Mesothelial cell of epicardium (in vitro differentiated cells): ENCODE measurements at places on chromosomes 4 and X. TPM values are rescaled to one million over a fixed set of nuclear protein-coding genes. Genes with fewer than 3 reads are reported as not detected.
A peak's percentile ranks its signal among the peaks of the same experiment; 100 is the strongest.

- peaks cover 4% of the 10 kb centered on the region for H3K36me3 ChIP-seq
- no peaks in the 10 kb centered on the region for H3K27me3 ChIP-seq
- peaks cover 11% of the 10 kb centered on the region for H3K4me1 ChIP-seq
- no peak for DNase-seq
These were observed 430.0 kb downstream of the INPP4B start for GRCh38 chr4:142416121-142416520.

GRCh38 chr4:41466249-41466648 lies 71.7 kb upstream of the LIMCH1 start:
- peaks cover 31% of the 10 kb centered on the region for H3K4me1 ChIP-seq
- peak overlapping the region; percentile 31 for H3K27ac ChIP-seq
- H3K27me3 ChIP-seq, result no peaks in the 10 kb centered on the region

DNA sequence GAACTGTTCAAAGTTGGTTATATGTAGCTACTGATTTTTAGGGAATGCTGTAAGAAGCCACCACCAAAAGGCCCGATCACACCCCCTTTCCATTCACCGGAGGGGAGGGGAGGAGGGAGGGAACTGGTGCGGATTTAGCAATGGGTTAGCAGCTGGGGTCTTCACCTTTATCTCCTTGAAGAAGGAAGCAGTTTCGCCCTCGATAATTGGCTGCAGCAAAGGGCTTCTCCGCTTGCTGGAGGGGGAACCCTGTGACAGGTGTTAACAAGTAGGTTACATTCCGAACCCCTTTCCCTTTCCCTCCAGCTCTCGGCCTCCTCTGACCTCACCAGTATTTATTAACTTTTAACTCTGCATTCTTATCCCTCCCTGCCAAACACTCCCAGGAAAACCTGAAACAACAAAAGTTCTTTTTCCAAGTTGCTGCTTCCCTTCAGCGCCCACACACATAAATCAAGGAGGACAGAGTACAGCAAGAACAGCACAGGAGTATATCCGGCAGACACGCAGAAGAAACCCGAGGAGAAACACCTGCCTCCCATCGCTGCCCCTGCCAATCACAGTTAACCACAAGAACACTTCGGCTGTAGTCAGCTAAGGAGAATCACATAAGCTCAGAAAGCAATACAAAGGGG lies 39.8 kb upstream of the NAP1L5 start:
- peak; percentile 45 for DNase-seq
- H3K36me3 ChIP-seq, result peaks cover 45% of the 10 kb centered on the region
- H3K27ac ChIP-seq, result peak overlapping the region; percentile 73
- no peak overlapping the region for H3K4me3 ChIP-seq
- peaks cover 22% of the 10 kb centered on the region for H3K4me1 ChIP-seq

DNA sequence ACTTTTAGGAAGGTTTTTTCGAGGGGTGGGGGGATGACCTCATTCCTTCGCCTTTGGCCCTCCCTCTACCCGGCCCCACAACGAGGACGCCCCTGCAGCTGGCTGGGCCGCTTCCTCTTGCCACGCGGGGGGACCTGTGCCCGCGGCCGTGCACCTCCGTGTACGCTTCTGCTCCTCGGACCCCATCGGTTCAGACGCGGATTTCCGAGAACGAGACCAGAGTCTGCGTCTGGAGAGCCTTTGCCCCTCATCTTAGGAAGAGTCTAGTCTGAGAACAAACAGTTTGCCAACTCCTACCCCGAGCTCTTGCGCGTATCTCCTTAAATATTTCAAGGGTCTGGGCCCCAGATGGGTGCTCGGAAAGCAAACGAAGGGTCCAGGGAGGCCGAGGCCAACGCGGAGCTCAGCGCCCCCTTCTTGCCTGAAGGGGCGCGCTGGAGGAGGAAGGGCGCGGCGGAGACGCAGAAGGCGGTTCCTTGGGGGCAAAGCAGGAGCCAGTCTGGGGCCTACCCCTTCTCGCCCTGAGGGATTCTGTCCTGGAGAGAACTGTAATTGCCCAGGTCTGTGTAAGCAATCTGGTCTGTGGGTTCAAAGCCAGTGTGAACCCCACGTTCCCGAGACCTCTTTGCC lies 3.9 kb upstream of the SFRP2 start:
- peak overlapping the region; percentile 64 for H3K4me3 ChIP-seq
- H3K36me3 ChIP-seq, result no peaks in the 10 kb centered on the region
- no peak for DNase-seq
- H3K27ac ChIP-seq, result no peak overlapping the region
- H3K27me3 ChIP-seq, result peaks cover 98% of the 10 kb centered on the region

GRCh38 chrX:50705042-50705441 lies 109.0 kb downstream of the SHROOM4 start:
- H3K4me1 ChIP-seq, result peaks cover 60% of the 10 kb centered on the region
- no peaks in the 10 kb centered on the region for H3K27me3 ChIP-seq
- no peak for DNase-seq
- no peaks in the 10 kb centered on the region for H3K36me3 ChIP-seq
- no peak overlapping the region for H3K4me3 ChIP-seq
- H3K27ac ChIP-seq, result peak overlapping the region; percentile 65

DNA sequence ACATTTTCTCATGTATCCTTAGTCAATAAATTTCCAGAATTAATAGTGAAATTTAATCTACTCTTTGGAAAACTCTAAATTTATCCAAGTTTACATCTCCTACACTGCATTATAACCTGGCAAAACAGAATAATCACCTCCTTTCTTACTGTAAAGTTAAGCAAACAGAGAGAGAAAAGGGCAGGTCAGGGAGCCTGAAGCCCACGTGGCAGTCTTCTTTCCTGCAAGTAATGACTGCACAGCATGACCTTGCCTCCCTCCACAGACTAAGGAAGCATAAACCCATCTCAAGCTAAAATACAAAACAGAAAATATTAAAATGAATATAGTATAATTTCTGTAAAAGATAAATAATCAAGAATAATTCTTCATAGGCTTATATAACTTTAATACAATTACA lies 1153.0 kb downstream of the C4orf33 start:
- H3K36me3 ChIP-seq, result no peaks in the 10 kb centered on the region
- no peak overlapping the region for H3K4me3 ChIP-seq
- no peak overlapping the region for H3K27ac ChIP-seq
- H3K27me3 ChIP-seq, result peaks cover 1% of the 10 kb centered on the region
- H3K4me1 ChIP-seq, result peaks cover 9% of the 10 kb centered on the region

- peaks cover 47% of the 10 kb centered on the region for H3K4me1 ChIP-seq
- no peak overlapping the region for H3K27ac ChIP-seq
- H3K4me3 ChIP-seq, result no peak overlapping the region
- peaks cover 13% of the 10 kb centered on the region for H3K36me3 ChIP-seq
These were observed 61.3 kb downstream of the STOX2 start for GRCh38 chr4:183966371-183966770.

DNA sequence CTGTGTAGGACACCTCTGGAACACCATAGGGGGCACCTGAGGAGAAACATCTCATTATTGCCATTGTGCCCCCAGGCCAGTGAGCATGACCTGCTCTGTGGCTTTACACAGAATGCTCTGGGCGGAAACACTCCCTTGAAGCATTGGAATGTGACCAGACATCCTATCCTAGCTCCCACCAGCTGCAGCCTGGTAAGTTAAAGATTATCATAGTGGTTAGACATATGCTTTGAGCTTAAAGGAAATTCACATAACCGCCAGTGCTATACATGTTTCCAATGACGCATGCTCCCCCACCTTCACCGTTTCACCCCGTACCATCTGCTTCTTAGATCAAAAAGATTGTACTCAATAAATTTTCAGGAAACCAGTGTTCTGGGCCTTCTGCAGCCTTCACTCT lies 217.7 kb upstream of the CENPE start:
- no peak overlapping the region for H3K27ac ChIP-seq
- H3K27me3 ChIP-seq, result no peaks in the 10 kb centered on the region
- peaks cover 6% of the 10 kb centered on the region for H3K4me1 ChIP-seq
- no peak overlapping the region for H3K4me3 ChIP-seq

GRCh38 chr4:184386271-184386781 lies 88.0 kb downstream of the IRF2 start:
- H3K4me3 ChIP-seq, result no peak overlapping the region
- H3K36me3 ChIP-seq, result peaks cover 28% of the 10 kb centered on the region
- H3K27me3 ChIP-seq, result no peaks in the 10 kb centered on the region
- H3K27ac ChIP-seq, result no peak overlapping the region
- DNase-seq, result no peak

DNA sequence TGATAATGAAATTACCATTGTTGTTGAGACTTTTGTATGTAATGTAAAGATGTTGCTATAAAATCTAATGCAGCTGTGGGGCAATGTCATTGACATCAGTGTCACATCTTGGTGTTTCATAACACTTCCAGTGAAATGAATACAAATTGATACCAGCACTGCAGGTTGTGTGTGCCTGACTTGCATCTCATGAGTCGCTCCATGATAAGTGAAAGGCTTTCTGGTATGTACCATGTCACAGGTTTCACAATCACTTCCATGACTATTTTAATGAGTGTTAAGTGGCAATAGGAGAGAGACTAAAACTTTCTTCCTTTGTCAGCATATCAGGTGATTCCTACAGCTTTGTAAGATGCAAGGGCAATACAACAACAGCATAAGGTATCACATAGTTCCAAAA lies 94.4 kb downstream of the ABCB7 start:
- no peaks in the 10 kb centered on the region for H3K4me1 ChIP-seq
- H3K27ac ChIP-seq, result no peak overlapping the region
- H3K36me3 ChIP-seq, result peaks cover 2% of the 10 kb centered on the region

GRCh38 chrX:80282535-80282934 lies 137.7 kb upstream of the TENT5D start:
- no peaks in the 10 kb centered on the region for H3K27me3 ChIP-seq
- no peak for DNase-seq
- H3K4me3 ChIP-seq, result no peak overlapping the region
- H3K36me3 ChIP-seq, result no peaks in the 10 kb centered on the region

PLP1 gene
- total RNA-seq, result 0.11 to 0.58 TPM (median 0.33 TPM) in 3 replicates

MOSPD2 gene
- 10.9 to 12.1 TPM (median 11.8 TPM) in 3 replicates for total RNA-seq

ARMCX2 gene
- 110 to 119 TPM (median 116 TPM) in 3 replicates for total RNA-seq
